Right lung (tissue), 10 donors: ENCODE measurements at places on chromosomes 1 and 21. TPM values are rescaled to one million over a fixed set of nuclear protein-coding genes. Genes with fewer than 3 reads are reported as not detected.

RGS7 gene
- 0.21 TPM for polyA plus RNA-seq

CATSPERE gene
- 0.91 TPM for polyA plus RNA-seq

GRCh38 chr1:18347559-18347958 is 133.2 kb upstream of the KLHDC7A start:
- DNase-seq = no peak

- DNase-seq = no peak
Measured at GRCh38 chr1:43531107-43531905, 623 bp downstream of the PTPRF start.

- DNase-seq = peak; percentile 73
Measured at GRCh38 chr1:38046884-38047602, 450 bp upstream of the POU3F1 start.

TMEM69 gene
- 47.2 TPM for polyA plus RNA-seq

DNA sequence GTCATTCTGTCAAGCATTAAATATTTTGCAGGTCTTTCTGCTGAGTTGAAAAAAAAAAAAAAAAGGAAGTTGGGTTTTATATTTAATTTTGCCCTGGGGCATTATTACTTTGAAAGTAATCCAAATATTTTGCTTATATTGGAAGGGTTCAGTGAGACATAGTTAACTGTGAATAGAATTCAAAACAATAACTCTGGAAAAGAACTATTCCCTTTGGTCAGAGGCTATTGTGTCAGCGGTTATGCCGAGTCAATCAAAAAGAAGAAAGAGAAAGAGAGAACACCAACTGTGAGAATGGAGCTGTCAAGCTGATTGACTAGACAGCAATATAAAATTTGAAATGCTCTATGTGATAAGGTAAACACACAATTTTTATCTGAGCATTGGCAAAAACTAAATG is 761.7 kb downstream of the ADGRL2 start:
- DNase-seq = no peak

GRIK1 gene
- polyA plus RNA-seq = 0.67 TPM
